NCI-H1417 treated with DMSO at 0.1 percent for 48 hours (cell line): ENCODE measurements at places on chromosomes 16 and 17.

DNA sequence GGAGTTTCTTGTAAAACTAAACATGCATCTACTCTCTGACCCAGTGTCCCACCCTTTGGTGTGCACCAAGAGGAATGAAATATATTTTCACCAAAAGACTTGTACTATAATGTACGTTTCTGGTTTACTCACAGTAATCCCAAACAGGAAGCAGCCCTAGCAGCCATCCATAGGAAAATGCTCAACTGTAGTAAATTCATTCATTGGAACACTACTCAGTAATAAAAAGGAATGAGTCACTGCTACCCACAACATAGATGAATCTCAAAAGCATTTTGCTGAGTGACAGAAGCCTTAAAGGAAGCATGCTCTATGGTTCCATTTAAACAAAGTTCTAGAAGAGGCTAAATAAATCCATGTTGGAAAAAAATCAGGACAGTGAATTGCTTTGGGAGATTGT is 37.6 kb upstream of the DHRS7B start:
- no peak for DNase-seq

GRCh38 chr17:75812096-75813013 is 27.7 kb downstream of the UNK start:
- no peak for DNase-seq

DNA sequence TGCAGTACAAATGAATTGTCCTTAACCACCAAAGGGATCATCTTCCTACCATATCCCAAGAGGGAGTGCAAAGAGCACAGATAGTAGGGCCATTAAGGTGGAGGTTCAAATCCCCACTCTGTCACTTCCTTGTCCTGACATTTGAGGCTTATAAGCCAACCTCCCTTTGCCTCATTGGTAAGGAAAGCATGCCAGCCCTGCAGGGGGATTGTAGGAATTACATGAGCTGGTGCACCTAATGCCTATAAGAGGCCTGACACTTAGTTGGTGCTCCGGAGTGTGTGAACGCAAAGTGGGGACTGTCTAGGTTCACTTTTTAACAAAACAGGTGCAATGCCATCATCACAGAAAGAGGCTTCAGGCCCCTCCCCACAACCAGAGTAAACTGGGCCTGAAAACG is 374.4 kb downstream of the SNX29 start:
- DNase-seq, result no peak

DNA sequence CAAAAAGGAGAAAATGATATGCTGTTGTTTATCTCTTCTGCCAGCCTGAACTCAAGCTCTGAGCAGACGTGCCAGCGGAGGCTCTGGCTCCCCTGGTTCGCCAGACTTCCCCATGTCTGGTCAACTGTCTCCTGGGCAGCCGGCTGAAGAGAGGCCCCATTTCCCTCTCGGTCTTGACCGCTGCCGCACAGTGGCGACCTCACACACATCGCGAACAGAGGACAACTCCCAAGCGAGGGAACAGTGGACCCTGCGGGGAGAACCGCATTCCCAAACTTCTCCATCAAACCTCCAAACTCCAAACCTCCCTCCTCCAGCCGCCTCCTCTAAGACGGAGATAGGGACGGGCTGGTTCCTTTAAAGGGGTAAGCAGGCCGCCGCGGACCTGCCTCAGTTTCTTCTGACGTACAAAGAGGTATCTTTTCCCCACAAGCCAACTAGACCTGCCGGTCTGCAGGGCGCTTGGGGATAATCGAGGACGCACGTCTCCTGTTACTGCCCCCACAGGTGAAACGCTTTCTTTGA is 24.9 kb upstream of the RFFL start:
- DNase-seq, result no peak

DNA sequence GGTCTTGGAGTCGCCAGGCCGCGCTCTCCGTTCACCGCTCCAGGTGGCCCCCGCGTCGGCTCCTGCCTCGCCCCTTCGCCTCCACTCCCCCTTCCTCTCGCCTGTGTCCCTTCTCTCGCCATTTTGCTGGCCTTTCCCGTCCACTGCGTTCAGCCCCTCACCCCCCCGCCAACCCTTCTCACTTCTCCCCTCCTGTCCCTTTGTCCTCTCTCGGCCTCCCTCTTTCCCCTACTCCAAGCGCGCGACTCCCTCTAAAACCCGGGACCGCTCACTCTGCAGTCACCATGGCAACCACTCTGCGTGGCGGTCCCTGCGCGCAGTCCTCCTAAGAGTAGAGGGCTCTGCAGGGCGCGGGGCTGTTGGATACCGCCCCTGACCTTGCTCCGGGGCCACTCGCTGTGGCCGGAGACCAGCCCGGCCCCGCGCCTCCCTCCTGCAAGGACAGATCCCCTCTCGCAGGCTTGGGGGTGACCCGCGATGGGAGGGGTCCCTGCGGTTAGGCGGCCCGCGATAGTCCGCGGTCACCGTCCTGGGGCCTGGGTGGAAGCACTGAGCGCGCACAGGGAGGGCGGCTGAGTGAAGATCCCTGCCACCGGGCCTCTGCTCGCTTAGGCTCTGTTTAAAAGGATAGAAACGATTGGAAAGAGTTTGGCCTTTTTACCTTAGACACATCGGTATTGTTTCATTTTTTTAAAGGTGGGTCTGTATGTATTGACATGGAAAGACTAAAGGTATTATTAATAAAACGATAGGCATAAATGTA is 454 bp downstream of the CCDC40 start:
- peak; percentile 64 for DNase-seq

DNA sequence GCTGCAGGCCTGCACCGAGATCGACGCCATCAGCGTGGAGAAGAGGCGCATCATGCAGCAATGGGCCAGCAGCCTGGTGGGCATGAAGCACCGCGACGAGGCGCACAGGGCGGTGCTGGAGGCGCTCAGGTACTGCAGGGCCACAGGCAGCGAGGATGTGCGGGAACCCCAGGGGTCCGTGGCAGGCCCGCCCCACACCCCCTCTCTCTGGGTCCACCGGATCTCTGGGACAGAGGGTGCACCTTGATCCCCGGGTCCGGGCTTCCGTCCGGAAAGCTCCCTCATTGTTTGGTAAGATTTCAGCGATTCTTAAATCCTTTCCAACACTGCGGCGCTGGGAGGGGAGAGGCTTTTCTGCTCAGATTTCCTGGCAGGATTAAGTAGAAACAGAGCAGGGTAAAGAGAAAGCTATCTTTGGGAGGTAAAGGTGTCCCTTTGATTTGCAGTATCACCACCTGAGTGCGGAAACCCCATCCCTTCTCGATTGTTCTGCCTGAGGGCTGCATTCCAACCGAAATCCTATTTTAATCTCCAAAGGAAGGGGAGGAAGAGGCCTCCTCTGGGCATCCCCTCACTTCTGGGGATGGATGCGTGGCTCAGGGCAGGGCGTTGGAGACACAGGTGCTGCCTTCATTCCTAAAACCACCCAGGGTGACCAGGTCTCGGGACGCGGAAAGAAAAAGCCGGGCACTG is 29.2 kb downstream of the CCDC40 start:
- DNase-seq, result no peak
